ENCODE measurements at places on chromosomes 4 and X. TPM values are rescaled to one million over a fixed set of nuclear protein-coding genes. Genes with fewer than 3 reads are reported as not detected.

The PPP1R2C gene
- not detected for total RNA-seq

The DDX53 gene
- not detected for total RNA-seq

The P2RY8 gene
- total RNA-seq: not detected

- DNase-seq: no peak
Observed at GRCh38 chrX:151563449-151563848, at the start of gene PASD1. PASD1 (plus strand) TSS chrX:151563675; CDS start chrX:151601554, 37,879 bp downstream.

- no peak for DNase-seq
Observed at GRCh38 chr4:53900271-53900649, 164.1 kb downstream of the CHIC2 start.

DNA sequence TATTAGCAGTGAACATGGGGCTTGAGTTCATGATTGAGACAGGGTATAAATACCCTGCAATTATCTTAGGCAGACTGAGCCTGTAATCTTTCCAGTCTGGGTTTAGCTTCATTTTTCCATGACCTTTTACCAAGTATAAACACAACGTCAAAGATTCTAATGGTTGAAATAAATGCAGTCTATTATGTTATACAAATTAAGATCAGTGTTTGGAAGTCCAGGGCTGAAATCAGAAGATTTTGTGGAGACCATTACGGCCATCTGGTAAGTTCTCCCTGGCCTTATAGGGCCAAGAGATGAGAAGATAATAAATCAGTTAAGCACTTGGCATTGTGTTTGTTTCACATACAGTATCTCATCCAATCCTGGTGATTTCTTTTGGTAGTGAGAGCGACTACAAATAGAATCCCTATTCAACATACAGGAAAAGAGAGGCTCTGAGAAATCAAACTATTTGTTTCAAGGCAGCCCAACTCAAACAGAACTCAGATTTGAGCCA lies 425.8 kb downstream of the PACRGL start:
- DNase-seq: no peak

GRCh38 chrX:30489323-30489722 lies 88.2 kb downstream of the TASL start:
- DNase-seq: no peak

DNA sequence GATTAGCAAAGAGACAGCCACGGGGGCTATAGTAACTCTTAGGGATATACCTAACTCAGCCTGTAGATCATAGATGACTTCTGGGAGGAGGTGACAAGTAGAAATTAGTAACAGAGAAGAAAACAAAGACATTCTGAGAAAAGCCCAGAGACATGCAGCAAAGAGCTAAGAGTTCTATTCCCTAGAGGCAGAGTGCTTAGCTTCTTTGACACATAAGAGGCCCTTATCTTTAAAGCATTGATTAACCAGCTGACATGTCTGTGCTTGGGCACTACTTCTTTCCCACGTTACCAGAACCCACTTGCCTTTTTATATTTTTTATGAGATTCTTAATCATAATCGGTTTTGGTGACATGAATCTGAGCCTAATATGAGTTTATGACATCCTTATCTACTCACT lies 179.5 kb downstream of the GABRB1 start:
- no peak for DNase-seq

DNA sequence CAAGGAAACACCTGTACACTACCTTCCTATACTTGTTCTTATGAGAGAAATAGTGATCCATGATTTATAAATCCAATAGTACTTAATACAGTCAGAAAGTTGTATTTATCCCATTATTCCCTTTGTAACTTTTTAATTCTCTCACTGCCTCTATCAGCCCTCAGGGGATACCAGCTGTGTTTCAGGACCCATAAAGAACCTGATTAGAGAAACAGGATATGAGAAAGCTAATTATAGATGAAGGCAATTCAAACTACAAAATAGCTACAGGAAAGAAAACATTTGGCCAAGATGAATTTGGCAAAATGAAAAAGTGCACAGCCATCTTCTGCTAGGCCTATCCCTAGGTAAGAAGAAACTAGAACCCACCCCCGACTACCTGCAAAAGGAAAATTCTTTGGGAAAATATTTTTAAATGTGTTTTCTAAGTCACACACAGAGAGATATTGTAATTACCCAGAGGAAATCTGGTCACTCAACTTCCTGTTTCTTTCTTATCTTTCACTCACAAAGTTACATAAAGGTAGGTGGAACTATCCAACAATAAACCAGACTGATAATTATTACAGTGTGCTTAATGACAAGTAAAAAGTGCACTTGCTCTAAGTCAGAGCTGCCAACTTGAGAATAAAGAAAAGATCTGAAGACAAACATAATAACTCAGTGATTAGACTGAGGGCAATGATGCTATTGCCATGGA lies 836.5 kb upstream of the HTR2C start:
- no peak for DNase-seq
